AG04450 (cell line): ENCODE measurements at places on chromosomes 12 and 14.

DNA sequence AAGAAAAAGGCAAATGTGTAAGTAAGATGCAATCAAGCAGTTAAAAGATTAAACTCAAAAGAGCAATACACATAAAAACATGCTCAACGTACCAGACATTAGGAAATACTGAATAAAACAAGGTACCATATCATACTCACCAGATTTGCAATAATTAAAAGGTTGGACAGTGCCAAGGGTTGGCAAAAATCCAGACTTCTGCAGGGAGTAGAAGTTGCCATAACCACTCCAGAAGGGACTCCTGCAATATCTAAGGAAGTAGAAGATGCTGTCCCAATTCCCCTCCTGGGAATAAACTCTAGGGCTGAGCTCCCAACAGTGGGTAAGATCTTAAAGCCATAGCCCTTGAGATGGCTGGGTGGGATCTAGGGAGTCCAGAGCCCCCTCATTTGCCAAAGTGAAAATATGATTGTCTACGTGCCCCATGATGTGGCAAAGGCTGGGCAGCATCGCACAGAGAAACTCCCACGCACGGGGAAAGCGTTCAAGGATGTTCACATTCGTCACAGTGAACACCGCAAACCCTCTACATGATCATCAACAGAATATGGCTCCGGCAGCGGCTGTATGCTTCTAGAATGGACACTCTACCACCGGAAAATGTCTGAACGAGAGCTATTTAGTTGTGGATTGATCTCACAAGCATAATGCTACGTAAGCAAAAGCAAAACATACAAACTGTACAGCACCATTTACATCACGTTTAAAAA lies 12.3 kb downstream of the KCTD10 start:
- DNase-seq: no peak

DNA sequence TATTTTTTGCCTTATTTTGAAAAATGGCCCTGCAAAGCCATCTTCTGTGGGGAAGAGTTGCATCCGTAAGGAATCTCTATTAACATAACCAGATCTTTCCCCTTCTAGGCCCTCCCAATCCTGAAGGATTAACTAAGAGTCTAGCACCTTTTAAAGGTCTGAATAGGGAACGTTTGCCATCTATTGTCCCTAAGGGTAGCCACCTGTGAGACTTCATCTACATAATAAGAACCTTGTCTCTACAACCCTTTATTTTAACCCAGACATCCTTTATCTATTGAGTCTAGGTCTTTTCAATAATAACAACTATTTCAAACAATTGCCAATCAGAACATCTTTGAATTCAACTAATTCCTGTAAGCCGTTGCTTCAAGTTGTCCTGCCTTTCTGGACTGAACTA lies 4.4 kb downstream of the EDDM3B start:
- DNase-seq: no peak

DNA sequence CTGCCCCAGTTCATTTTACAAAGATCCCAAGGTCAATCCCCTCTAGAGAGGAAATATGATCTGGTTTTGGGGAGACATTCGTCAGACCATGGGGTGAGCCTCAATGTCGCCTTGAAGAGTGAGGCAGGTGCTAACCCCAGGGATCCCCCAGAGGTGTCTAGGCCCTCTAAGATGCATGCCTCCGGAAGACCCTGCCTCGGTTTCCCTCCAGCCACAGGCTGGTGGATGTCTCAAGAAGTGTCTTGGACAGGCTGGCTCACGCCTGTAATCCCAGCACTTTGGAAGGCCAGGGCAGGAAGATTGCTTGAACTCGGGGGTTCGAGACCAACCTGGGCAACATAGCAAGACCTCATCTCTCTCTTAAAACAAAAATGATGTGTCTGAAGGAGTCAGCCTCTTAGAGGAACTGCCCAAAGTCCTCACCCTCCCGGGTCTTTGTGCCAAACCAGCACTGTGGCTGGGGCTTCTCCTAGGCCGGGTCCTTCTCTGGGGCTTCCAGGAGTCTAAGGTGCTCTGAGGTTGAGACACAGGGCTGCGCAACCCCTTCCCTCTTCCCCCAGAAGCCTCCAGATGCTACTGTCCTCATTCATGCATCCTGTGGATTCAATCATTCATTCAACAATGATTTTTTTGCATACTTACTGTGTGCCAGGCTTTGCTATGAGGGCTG lies 24.7 kb upstream of the BEGAIN start:
- no peak for DNase-seq

DNA sequence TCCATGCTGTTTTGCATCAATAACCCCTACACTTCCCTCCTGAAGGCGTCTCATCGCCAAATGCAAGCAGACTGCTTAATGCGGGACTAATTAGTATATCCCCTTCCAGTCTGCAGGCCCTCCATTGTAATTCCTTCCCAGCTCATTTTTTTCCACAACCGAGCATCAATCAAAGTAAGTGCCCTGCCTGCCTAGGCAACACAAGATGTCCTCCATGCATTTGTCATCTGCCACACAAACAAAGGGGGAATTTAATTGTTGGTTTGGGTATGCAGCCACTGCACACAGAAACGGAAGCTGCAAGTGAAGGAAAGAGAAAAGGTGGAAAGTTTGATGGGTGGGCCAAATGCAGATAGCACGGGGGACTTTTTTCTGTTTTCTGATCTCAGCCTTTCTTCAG lies 168.0 kb downstream of the EGLN3 start:
- DNase-seq: no peak

- DNase-seq: no peak
These were observed 51.9 kb downstream of the SYNE3 start for GRCh38 chr14:95464514-95464913.

GRCh38 chr14:34489324-34489723 lies 27.3 kb upstream of the SPTSSA start:
- no peak for DNase-seq

DNA sequence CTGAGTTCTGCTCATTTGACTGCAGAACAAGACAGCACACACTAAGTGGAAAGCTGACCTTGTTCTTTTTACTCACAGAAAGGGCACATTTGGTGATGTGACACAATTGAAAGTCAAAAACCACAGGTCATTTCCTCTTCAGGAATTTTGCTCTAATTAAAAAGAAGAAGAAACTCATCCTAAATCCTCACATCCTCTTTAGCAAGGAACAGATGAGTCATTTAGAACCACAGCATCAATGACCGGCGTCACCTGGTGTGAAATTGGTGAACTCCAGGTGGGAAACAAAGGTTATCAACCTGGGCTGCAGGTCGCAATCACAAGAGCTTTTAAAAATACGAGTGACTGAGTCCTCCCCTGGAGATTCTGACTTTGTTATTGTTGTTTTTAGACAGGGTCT lies 2.9 kb upstream of the RNU6-8 start:
- DNase-seq: no peak

DNA sequence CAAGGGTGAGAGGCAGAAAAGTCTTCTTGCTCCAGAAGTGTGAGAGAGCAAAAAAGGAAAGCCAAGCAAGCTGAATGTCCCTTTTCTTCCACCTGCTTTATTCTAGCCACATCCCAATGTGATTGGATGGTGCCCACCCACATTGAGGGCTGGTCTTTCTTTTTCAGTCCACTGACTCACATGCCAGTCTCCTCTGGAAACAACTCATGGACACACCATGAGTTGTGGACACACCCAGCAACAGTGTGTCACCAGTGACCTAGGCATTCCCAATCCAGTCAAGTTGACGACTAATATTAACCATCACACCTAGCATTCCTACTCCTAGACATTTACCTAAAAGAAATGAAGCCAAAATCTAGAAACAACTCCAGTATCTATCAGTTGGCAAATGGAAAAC lies 7.2 kb upstream of the DICER1 start:
- no peak for DNase-seq

DNA sequence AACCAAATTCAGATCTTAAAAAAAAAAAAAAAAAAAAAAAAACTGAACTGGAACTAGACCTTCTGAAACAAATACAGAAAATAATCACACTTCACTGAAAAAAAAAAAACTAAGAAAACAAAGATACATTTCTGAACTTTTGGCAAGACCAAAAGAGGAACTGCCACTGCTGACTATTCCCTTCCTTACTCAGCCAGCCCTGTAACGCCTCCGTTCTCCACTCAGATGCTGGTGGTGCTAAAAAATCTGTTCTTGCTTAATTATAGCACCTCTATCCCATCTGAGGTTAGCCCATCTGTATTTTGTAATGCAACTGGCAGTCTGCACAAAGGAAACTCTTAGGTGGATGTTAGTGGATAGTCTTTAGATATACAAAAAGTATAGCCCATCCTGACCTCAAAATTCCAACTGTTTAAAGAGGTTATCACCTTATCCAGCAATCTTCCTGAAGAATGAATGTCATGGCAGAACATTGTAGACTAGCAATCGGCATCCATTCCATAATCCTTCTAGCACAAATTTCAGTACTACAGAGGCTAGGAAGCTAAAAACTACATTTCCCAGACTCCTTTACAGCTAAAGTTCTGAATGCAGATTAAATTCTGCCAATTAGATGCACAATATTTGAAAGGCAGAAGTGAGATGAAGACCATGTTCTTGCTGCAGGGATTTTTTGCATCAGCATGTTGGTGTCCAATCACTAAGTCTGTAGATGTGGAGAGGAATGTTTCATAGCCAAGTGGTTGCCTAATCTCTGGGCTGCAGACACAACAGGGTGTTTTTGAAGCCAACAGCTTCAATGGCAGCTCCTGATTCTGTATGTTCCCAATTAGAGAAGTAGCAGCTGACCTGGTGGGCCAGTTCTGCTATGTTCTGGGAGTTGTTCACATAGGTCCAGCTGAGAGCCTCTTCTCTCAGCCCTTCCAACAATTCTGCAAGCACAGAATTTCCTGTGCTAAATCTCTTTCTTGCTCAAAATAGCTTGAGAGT lies 5.7 kb downstream of the MAP3K9 start:
- DNase-seq: no peak

- no peak for DNase-seq
These were observed 1.5 kb downstream of the CAND1 start for GRCh38 chr12:67270622-67271021.
